ENCODE measurements at places on chromosomes 16 and 17.

DNA sequence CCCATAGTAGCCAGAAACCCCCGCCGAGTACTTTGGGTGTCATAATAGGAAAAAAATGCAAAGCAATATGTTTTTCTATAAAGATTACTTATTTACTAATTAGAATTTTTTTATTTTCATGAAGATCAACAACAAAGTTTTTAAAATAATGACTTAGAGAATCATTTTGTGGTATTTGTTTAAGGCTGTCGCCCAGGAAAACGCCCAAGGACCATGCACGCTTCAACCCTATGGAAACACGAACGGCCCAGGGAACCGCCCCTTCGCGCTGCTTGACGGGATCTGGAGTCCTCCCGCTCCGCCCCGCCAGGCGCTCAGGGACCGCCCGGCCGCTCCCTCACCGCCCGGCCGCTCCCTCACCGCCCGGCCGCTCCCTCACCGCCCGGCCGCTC is 408 bp upstream of the KPNA2 start:
- no peak for DNase-seq

DNA sequence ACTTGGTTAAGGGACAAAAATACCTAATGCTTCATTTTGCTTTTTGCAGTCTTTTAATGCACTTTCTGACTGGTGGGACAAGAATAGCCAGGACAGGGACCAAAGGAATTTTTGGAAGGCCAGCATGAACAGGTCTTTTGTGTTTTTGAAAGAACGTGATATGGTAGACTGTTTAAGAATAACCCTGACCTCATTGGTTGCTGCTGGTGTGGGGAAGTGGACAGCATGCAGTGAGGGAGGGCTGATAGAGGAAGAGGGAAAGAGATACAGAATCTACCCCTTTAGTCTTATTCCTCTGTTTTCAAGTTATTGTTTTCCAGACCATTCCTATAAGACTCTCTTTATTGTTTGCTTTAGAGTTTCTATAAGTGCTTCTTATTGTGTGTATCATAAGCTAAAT is 816.2 kb downstream of the CDH11 start:
- DNase-seq, result no peak

GRCh38 chr16:85642762-85643358 is 29.7 kb downstream of the GSE1 start:
- peak; percentile 78 for DNase-seq

DNA sequence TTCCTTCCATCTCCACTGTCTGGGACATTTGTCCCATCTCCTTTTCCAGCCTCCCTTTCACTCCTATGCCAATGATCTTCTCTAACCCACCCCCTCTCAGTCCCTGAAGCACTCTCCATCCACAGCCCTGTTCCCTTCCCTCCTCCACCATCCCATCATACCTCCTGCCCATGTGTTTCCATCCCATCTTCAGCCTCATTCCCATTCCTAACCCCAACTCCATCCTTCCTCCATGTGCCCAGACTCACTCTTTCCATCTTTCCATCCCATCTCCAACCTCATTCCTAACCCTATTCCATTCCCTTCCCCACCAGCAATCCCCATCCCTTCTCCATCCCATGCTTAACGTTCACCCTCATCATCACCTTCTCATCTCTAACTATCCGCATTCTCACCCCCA is 4.3 kb downstream of the IL27 start:
- DNase-seq, result no peak

DNA sequence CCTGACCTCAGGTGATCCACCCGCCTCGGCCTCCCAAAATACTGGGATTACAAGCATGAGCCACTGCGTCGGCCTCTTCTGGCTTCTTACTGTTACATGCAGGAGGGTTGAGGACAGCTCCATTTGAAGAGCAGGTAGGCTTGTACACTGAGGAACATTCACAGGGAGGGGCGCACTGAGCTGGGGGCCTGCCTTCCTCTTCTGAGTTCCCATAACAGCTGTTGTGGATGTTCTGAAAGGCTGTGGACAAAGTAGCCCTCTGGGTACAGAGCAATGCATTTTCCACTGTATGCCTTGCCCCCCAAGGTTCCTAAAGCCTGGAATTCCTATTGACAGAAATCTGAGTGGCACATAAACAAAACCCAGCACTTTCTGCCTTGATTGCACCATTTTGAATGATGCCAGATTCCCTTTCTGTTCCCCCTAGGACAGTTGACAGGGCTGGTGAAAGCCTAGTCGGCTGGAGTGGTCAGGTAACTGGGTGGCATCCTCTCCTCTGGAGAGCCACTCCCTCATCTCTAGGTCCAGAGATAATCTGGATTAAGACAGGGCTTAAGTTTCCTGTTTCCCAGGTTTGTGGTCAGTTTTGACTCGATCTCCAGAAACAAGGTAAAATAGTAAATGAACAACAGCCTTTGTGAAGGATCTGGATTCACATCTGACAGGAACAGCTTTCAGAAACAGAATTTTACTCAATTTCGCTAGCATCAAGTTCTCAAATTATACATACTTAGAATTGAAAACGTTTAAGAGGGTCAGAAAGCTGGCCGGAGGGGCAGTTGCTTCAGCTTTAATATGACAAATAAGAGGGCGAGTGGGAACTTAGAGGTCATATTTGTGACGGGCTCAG is 1.3 kb upstream of the CDK5R1 start:
- peak; percentile 11 for DNase-seq

GRCh38 chr16:87160234-87160636 is 157.0 kb downstream of the C16orf95 start:
- DNase-seq, result peak; percentile 40

- DNase-seq, result no peak
Measured at GRCh38 chr16:1262846-1263221, 7.0 kb downstream of the TPSD1 start.

DNA sequence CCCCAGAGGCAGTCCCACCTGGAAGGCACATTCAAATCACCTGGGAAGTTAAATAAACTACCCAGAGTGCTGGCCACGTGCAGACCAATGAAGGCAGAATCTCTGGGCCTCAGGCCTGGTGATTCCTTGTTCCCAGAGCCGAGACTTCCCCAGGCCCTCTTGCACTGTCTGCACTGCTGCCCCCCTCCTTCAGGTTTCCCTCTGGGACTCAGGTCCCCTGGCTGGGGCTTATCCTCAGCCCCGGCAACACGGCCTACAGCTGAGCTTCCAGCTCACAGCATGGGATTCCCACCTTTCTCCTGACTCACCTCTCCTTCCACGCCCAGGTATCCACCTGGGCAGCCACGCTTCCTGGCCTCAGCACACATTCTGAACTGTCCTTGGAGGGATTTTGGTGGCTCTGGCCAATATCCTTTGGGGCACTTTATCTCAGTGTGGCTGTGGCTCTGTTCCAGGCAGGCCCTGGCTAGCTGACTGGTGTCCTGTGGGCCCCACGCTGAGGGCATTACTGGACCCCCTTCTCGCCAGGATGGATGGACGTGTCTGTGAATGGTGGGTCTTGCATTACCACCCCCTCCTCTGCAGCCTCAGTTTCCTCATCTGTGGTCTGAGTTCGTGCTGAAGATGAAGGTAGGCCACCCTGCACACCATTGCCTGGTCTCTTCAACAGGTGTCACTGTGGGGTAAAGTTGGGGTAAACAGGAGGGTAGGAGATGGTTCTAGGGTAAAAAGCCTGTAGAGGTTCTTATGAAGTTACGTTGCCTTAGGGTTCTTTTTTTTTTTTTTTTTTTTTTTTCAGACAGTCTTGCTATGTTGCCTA is 165.7 kb downstream of the IRF8 start:
- DNase-seq, result no peak

- DNase-seq, result peak; percentile 53
Measured at GRCh38 chr16:59665618-59666220, 931.6 kb upstream of the GOT2 start.

DNA sequence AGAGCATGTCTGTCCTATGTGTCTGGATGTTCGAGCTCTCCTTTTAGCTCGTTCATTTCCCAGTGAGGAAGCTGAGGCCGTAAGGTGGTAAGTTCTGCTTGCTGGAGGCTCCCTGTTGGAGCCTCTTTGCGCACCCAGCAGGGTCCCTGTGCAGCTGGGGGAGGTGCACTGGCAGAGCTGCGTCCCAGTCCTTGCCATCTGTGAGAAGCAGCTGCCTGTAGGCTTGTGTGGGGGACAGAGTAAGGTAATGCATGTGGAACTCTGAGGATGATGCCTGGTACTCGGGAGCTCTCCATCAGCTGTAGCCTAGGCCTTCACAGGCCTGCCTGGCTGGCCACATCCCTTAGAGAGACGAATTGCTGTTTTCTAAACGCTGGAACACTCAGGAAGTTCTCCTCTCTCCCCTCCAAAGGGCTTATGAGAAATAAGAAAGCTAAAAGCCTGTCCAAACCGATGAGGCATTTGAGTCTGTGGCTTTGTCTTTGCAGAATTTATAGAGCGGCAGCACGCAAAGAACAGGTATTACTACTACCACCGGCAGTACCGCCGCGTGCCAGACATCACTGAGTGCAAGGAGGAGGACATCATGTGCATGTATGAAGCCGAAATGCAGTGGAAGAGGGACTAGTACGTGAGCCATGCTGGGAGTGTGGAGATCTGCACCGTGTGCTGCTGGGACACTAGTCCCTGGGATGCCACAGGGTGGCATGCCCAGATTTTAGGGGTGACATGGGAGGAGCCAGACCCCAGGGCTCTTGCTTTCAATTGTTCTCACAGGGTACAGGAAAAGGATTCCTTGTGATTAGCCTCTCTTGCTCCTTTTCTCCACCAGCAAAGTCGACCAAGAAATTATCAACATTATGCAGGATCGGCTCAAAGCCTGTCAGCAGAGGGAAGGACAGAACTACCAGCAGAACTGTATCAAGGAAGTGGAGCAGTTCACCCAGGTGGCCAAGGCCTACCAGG is 1.6 kb downstream of the NDUFB10 start:
- no peak for DNase-seq

DNA sequence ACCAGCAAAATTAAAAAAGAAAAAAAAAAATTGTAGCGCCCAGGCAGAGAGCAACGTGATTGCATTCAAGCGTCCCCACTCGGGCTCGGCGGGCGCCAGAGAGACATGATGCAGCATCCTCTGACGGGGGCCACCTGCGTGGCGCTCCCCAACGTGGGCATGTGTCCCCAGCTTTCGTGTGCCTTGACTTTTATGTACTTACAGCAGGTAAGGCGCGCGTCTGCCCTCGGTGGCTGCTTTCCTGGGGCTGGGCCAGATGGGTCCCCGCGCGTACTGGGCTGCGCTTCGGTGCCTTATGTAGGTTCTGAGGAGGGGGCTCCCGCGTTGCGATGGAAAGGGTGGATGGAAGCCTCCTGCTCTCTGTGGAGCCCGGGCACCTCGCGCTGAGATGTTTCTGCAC is 28.4 kb upstream of the RBFOX1 start:
- DNase-seq, result peak; percentile 69

DNA sequence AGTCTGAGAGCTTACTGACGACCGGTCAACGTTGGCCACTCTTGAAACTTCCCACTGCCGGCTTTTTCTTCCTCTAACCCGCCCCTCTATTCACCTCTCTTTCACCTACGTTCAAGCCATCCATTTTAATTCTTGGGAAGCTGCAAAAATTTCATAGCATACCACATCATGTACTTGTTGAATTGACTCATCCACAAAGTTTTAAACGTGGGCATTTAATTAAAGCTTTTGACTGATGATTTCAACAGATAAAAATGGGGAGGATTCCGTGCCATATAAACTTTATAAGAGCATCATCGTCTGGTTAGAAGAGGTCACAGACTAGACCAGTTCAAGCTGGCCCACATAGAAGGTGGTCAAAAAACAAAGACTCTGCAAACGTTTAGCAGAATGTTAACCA is 22.5 kb downstream of the VPS53 start:
- DNase-seq, result no peak

- no peak for DNase-seq
Measured at GRCh38 chr17:48596735-48597527, 3.4 kb upstream of the HOXB5 start.

DNA sequence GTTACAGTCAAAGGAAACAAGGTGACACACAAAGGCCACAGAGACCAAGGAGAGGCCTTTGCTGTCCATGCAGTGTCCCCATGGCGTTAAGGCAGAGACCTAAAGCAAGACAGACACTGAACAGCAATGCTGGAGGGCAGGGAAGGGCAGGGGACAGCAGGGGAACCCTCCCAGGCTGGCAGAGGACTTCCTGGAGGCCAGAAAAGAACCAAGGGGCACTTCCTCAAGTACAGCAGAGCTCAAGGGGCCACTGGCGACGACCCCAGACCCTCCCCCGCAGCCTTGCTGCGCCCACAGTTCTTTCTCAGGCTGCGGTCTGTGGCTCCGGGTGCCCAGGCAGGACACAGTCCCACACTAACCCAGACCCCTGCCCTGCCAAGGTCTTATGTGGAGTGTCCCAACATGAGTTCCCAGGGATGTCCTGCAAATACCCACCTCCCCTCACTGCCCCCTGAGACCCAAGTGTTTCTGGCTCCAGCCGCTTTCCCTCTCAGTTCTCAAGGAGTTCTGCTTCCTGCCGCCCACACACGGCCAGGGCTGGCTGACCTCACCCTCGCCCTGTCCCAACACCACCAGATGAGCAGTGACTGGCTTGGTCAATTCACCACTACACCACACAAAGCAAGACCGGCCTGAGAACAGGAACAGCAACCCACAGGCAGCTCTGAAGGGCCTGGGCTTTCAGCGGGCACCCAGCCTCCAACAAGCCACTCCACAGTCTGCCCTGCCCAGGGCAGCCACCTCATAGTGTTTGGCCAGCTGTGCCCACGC is 4.2 kb downstream of the CLCN7 start:
- DNase-seq, result no peak

- no peak for DNase-seq
Measured at GRCh38 chr16:81261049-81261648, 22.7 kb downstream of the BCO1 start.

GRCh38 chr17:50332196-50332595 is 13.7 kb upstream of the XYLT2 start:
- DNase-seq, result peak; percentile 34

GRCh38 chr16:69890114-69890891 is 60.8 kb upstream of the CLEC18A start:
- peak; percentile 84 for DNase-seq

- DNase-seq, result no peak
Measured at GRCh38 chr17:42906772-42907446, 6.3 kb downstream of the G6PC1 start.

DNA sequence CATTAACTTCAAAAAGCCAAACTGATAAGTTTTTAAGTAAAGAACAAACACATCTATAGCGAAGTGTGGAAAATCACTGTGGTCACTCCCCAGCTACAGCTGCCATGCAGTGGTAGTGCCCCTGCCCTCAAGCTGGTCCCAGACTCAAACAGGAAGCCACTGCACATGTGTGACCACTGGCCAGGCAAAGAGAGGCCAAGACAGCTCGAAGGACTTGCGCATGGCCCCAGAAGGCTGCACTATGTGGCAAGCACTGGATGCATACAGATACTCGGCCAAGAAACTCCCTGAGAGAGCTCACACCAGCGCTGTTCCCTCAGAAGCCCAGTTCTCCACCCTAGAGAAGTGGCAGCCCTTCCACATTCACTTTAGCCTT is 82.4 kb downstream of the ANKRD11 start:
- DNase-seq, result no peak

DNA sequence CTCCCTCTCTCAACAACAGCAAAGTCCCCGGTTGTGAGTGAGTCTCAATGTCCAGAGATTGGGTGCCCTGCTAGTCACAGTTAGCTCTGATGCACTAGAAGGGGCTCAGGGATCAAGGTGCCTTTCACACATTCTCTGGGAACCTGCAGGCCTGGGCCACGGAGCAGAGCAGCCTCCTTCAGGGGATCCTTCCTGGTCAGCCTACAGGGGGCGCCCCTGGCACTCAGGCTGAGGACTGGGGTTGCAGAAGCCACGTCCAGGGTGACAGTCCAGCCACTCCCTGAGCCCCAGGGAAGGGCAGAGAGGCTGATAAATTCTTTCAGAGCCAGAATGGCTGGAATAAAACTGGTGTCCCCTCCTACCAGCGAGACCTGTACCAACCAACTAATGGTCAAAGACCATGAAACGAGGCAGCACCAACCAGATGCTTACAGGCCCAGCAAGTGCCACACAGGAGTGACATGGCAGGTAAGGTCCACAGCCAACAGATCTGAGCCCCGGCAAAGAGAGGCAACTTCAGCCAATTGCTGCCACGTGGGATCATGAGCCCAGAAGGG is 43.5 kb downstream of the ST3GAL2 start:
- DNase-seq, result no peak

Measured in retina (tissue), 1 donor.